Left kidney (tissue), 8 donors: ENCODE measurements at places on chromosomes 5 and 9.

DNA sequence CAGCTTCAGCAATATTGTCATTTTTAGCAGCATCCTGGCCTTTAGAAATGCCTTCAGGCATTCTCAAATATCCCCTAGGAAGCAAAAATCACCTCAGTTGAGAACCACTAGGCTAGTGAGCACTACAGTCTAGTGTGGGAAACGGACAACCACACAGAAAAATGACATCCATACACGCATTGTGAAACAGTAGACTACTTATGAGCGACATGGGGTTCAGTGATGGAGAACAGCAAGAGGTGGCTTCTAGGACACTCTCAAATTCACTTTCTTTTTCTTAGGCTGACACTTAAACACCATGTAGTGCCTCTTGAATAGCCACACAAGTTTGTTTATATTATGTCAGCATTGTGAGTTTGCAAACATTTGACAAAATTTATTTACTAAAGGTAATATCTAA is 203.0 kb downstream of the KDM4C start:
- no peak for DNase-seq

DNA sequence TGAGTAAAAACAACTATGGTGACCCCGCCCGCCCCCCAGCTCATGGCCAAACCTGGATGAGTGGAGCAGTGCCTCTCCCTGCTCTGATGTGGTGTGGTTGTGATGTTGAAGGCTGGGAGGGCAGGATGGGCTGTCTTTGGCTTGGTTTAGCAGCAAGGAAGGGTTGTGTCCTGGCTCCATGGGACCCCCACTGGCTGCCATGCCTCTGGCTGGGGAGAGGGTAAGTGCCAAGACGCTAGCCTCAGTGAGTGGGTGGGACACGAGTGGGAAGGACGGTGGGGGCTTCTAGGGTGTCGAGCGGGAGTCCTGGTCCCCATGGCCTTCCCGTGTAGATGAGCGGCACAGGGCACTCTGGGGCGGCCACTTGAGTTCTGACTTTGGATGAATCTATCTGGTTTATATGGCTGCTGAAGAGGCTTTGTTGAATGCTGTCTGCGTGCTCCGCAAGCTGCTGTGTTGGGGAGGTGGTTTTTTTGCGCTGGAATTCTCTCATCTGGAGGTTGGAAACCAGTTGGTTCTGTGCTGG is 50.4 kb downstream of the DAB2IP start:
- DNase-seq, result no peak

DNA sequence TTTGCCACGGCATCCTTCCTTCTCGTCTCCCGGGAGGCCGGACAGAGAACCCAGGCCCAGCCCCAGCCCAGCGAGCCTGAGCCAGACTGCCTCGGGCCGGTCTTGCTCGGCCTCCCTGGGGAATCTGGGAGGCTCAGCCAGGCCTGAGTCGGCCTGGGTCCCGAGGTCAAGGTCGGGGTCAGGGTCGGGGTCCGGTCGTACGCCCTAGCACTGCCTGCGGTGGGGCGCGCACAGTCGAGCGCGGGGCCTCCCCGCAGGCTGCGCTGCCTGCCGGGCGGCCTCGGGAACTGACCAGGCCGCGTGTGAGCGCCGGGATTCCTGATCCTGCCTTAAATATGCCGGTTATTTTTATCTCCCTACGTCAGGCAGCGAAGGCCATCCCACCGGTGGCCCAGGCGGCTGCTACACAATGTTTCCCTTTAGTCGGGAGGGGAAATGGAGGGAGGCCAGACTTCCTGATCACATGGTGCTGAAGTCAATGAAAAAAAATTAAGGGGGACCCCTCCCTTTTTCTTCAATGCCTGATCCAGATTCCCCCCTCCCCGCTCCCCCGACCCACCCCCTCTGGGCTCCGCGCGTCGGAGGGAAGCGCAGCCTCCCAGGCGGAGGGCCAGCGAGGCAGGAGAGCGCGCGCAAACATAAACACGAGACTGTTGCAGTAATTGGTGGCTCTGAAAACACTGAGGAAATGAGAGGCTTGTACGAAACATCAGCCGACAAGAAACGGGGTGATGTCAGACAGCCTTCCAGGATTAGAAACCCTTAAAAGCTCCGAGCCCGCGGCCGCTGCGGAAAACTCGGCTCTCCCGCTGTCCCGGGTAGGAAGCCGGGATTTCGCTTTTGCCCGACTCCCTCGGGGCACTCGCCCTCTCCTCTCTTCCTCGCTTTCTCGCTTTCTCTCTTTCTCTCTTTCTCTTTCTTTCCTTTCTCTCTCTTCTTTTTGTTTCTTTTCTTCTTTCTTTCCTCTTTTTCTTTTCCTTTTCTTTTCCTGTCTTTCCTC is 148.2 kb upstream of the KLF4 start:
- peak; percentile 90 for DNase-seq

DNA sequence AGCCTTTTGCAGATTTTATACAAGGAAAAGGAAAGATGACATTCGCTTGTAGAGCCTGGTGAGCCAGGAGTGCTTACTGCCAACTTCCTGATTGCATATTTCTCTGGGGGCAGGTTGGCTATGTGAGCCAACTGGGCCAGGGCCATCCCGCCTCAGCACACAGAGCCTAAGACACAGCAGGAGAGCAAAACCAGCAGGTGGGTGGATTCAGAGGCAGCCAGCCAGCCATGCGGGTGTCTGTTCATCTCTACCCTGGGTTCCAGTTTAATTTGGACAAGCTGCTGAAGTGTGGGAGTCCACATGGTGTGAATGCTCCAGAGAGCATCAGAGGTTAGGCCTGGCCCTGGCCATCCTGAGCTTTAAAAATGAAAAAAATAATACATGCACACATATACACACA is 291.4 kb downstream of the ARHGEF28 start:
- no peak for DNase-seq

- DNase-seq, result no peak
Observed at GRCh38 chr5:168670881-168671575, 91.9 kb upstream of the PANK3 start.

GRCh38 chr5:7754997-7755596 is 95.8 kb downstream of the CFAP90 start:
- DNase-seq, result peak; percentile 38

- DNase-seq, result no peak
Observed at GRCh38 chr5:22549876-22550671, 303.1 kb downstream of the CDH12 start.
